ENCODE measurements at places on chromosomes 13 and 19.

- DNase-seq = no peak
These were observed 1.1 kb upstream of the NDFIP2 start for GRCh38 chr13:79479882-79480281.

DNA sequence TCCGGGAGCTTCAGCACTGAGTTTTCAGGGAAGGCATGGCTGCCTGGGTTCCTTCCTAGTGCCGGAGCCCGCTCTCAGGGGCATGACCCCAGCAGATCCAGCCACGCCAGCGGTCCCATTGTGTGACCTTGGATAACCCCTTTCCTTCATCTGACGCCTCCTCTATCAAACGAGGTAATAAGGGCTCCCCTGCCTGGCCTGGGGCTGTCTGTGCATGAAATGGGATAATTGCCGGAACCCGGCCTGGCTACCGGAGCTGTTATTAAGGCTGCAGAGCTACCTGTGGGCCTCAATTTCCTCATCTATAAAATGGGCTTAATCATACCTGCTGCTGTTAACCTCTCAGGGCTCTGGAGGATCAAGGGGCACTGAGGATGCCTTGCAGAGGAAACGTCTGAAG lies 18.3 kb upstream of the NFIC start:
- DNase-seq = no peak

- DNase-seq = no peak
These were observed 11.2 kb upstream of the F2RL3 start for GRCh38 chr19:16877581-16877980.

GRCh38 chr19:15288146-15288963 lies 44.0 kb downstream of the BRD4 start:
- no peak for DNase-seq

DNA sequence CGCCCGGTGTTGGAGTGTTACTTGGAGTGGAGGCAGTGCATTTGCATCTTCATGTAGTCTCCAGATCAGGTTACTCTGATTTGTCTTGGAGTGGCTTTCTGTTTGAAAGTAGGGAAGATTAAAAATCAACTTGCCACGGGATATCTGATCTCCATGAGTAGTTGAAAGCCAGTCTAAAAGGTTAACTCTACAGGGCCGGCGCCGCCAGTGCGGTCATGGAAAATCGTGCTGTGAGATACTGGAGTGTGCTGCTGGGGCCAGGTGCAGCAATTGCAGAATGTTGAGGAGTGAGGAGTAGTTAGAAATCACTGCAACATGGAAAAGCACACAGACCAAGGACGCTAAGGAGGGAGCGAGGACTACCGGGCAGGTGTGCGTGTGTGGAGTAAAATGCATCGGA lies 175.0 kb downstream of the STK24 start:
- DNase-seq = no peak

Measured in activated CD8-positive, alpha-beta memory T cell treated with anti-CD3 and anti-CD28 coated beads, Interleukin-2, amount 10 ng/mL, durations not matched to agents 7 days and 5 days (primary cell).